Omental fat pad (tissue), 4 donors: ENCODE measurements at places on chromosomes 2 and 18.

DNA sequence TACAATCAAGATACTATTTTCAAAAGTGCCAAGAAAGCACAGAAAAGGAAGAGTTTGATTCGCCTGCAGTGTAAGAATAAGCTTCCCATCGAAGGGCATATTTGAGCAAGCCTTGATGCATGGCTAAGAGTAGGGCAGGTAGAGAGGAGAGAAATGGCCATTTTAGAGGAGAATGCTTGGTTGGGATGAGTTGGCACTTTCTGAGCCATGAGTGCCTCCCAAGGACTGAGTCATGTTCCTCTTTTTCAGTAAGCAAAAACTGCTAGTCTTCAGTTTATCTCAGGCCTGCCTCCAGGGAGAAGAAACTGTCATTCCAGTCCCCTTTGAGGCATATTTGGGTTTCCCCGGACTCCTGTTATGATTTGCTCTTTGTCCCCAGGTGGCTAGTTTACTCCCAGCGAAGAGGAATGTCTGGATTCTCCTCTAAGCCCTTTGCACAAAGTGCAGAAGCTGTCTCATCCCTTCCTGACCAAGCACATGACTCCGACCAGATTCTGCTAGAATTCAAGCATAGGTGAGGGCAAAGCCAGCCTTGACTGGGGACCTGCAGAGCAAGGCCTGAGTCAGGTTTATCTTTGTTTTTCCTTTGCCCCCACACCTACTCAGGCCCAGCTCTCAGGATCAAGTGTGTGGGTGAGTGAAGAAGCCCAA lies 115.2 kb downstream of the TTC32 start:
- no peak for DNase-seq

DNA sequence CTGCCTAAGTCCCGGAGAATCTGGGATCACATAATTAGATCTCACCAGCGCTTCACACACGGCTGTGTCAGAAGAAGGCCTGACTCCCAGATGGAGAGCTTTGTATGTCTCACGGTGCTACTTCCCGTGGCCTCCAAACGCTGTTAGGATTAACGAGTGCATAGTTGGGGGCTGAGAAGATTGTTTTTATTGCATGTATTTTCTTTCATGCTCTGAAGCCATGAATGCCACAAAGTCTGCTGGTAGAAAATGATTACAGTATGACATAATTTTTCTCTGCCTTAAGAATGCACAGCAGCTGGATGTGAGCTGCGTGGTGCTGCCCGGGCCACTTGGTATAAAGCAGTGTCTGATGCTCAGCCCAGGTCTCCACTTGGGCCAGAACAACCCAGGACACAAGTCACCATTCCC lies 166.5 kb downstream of the SEPTIN10 start:
- DNase-seq, result no peak

GRCh38 chr2:128667391-128667790 lies 348.7 kb upstream of the HS6ST1 start:
- no peak for DNase-seq

- DNase-seq, result no peak
These were observed 162.7 kb downstream of the PKP4 start for GRCh38 chr2:158619496-158619895.

DNA sequence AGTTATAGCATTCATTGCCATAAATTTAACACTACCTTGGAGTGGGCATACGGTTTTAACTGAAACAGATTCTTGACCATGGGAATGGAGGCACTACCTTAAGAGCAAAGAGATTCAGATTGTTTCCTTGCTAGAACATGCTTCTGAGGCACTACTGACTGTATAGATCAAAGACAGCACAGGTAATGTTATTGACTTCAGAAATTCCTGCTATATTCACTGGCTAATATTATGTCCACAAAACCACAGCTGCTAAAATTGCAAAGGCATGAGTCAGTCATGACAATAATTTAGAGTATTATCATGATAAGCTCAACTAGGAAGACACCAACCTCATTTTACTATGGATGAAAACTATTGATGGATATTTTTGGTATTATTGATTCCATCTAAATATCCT lies 39.4 kb downstream of the SLC8A1 start:
- no peak for DNase-seq

- no peak for DNase-seq
These were observed 452.7 kb upstream of the HNMT start for GRCh38 chr2:137511526-137511925.

GRCh38 chr2:174577967-174578589 lies 19.5 kb downstream of the WIPF1 start:
- no peak for DNase-seq

DNA sequence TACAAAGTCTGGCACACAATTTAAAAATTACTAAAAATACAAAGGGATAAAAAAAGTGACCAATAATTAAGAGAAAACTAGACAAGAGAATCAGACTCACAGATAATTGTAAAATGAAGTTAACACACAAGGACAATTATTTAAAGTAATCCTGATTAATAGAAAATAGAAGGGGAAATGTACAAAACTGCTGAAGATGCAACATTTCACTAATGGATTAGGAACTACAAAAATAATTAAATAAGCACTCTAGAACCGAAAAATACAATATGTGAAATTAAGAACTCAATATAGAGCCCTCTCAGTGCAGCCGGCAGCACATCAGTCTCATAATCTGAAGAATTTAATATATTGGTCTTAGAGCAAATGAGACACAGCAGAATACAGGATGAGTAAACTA lies 24.6 kb downstream of the HYCC2 start:
- no peak for DNase-seq

GRCh38 chr2:205556357-205556756 lies 125.9 kb upstream of the NRP2 start:
- DNase-seq, result no peak

- no peak for DNase-seq
These were observed 136.2 kb downstream of the CDH2 start for GRCh38 chr18:28040716-28041115.

DNA sequence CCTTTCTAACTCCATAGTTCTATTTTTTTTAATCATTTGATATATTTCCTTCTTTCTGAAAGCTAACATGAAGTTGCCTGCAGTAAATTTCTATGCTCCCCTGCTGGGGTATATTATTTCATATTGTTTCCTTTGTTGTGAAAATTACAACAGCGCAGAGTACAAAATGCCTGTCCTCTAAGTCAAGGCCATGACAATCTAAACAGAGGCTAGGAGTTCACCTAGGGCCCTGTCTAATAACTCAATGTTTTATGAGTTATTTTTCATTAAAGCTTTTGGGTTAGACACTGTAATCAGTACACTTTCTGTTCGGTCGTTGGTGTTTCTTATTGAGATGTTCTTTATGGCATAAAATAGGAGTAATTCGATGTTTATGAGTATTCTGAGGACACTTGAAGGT lies 111.2 kb downstream of the OSR1 start:
- no peak for DNase-seq

DNA sequence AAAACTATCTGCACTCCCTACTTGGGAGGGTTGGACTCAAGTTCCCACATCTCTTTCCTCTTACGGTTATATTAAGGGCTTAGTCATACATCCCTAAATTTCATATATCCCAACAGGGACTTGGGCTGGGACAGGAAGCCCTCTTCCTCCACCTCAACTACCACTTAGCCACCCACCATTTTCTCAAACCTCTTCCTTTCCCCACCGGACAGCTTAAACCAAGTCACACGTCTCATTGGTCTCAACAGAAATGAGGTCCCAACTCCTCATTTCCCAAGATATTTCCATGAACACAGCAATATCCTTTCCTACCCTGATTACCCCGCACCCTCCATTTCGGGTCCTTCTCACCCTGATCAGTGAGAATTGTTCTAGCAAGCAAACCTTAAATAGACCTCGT lies 736 bp downstream of the ZSCAN30 start:
- no peak for DNase-seq

- DNase-seq, result no peak
These were observed 34.9 kb downstream of the SLC20A1 start for GRCh38 chr2:112680666-112681101.

GRCh38 chr18:79356435-79356834 lies 39.3 kb upstream of the NFATC1 start:
- DNase-seq, result no peak

DNA sequence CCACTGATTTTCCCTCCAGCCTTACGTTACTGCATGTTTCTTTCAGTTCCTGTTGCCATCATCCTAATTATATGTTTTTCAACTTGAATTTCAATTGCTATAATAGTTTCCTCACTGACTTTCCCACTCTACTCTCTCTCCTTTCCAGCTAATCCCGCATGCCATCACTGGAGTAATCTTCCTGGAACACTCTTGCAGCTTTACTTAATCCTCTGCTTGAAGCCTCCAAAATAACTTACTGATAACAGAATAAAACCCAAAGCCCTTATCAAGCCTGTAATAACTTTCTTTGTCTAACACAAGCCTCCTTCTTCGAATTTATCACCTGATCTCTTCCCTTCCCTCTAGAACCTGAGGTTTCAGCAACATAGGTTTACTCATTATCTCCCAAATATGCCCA lies 237.3 kb downstream of the LTBP1 start:
- no peak for DNase-seq

DNA sequence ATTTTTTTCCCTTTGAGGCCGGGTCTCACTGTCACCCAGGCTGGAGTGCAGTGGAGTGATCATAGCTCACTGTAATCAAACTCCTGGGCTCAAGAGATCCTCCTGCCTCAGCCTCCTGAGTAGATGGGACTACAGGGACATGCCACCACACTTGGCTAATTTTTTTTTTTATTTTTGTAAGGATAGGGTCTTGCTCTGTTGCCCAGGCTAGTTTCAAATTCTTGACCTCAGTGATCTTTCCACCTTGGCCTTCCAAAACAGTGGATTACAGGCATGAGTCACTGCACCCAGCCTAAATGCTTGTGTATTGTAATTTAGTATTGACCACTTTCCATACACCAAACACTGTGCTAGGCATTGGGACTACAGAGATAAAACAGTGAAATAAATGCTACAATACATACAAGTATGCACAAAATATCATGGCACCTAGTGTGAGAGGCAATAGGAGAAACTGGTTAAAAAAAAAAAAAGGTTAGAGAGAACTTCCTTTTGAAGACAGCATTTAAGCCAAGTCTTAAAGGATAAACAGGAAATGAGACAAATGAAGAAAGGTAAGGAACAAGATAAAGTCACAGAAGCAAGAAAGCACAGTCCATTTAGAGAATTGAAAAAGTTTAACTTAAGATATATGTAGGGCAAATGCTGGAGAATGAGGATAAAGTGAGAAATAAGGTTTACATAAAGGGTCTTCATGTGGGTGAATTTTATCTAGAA lies 113.4 kb downstream of the GORASP2 start:
- no peak for DNase-seq

DNA sequence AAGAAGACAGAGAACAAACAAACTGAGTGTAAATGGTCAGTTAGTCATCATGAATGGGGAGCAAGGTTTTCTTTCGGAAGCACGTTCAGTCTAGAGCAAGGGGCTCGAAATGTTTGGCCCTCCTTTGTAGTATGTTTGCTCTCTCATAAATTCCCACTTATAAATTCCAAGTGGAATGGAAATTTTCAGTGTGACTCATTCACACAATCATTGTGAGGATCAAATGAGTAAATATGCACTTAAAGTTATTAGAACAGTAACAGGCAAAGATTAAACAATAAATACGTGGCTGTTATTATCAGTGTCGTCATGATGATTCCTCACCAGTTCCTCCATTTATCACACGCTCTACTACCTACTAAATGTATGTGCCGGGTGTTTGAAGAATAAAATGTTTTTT lies 10.5 kb downstream of the CNGA3 start:
- DNase-seq, result no peak

- DNase-seq, result no peak
These were observed 10.7 kb upstream of the IGFBP2 start for GRCh38 chr2:216622526-216622925.

- peak; percentile 57 for DNase-seq
These were observed 21.2 kb downstream of the TEX44 start for GRCh38 chr2:231613663-231614558.

DNA sequence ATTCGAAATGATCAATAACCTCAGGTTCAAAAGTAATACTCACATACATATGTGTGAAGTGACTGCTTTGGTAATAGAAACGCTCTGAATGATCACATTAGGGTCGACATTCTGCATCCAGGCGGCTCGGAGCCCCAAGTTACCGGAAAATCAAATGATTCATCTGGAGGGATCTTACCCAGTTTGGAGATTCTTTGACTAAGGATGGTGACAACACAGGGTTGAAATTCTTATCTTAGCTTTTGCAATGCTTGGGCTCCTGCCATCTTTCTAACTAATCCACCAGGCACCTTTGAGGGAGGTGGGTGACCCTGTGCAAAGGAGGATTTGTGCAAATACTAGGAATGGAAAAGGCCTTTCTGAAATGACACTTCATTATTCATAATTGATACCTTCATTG lies 10.8 kb downstream of the GBX2 start:
- DNase-seq, result no peak

GRCh38 chr2:239445771-239446524 lies 45.1 kb upstream of the HDAC4 start:
- no peak for DNase-seq

DNA sequence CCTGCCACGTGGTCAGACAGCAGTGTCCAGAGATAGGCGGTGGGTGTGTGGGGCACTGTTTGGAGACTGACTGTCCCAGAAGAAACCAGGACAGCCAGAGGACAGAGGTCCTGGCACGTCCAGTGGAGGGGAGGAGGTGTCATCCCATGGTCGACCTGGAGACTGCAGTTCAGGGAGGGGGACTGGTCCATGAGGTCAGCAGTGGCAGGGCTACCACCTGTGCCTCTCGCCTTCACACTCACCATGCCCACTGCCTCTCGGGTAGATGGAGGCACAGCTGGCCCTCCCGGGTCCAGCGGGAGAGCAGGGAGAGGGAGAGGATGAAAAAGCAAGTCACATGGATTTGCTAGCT lies 53.9 kb downstream of the INHBB start:
- no peak for DNase-seq

- no peak for DNase-seq
These were observed 152.9 kb downstream of the MYO3B start for GRCh38 chr2:170330881-170331280.

- DNase-seq, result no peak
These were observed 214.0 kb downstream of the SS18 start for GRCh38 chr18:25876330-25876948.

GRCh38 chr18:37222354-37222998 lies 343.1 kb downstream of the CELF4 start:
- DNase-seq, result no peak

DNA sequence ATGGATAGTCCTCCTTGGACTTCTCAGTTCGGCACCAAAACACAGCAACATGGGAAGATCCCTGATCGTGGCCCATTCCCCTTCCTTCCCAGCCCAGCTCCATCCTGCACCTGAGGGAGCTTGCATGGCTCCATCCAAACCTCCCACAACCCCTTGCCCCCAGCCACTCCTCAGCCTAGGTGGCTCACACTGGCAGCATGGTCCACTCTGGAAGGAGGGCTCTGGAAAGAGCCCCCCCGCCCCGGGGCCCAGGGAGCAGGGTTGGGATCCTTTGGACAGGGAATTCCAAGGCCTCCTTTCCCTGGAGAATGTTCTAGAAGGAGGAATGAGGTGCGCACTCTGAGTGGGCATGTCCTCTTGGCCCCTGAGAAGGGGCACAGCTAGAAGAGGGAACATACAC lies 62.8 kb upstream of the ID2 start:
- no peak for DNase-seq

DNA sequence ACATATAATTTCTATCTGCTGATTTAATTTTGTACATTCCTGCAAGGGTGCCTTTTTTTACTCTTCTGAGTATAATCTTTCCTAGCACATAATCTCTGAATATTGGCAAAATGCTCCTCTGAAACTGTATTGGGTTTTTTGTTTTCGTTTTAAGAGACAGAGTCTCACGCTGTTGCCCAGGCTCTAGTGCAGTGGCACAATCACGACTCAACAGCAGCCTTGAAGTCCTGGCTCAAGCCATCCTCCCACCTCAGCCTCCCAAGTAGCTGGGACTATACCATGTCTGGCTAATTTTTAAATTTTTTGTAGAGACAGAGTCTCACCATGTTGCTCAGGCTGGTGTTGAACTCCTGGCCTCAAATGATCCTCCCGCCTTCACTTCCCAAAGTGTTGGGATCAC lies 104.9 kb downstream of the SPTBN1 start:
- DNase-seq, result no peak
